ENCODE measurements at places on chromosomes 13 and 19.
A peak's percentile ranks its signal among the peaks of the same experiment; 100 is the strongest.

DNA sequence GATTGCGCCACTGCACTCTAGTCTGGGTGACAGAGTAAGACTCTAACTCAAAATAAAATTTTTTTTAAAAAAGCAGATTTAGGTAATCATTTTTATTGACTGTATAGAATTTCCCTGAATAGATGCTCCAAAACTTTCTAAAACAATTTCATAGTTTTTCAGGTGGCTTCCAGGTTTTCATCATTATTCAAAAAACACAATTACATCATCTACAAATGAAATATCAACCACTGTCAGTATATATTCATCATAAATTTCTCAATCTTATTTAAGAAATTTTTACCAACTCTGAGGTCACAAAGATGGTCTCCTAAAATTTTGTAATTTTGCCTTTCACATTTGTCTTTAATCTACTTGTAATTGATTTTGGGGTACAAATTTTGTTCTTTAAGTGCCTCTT is 48.1 kb downstream of the ZC3H13 start:
- H3K27ac ChIP-seq, result no peak overlapping the region
- no peaks in the 10 kb centered on the region for H3K4me1 ChIP-seq
- no peak overlapping the region for H3K4me3 ChIP-seq
- peaks cover 4% of the 10 kb centered on the region for H3K36me3 ChIP-seq
- no peak for DNase-seq
- H3K27me3 ChIP-seq, result no peaks in the 10 kb centered on the region

DNA sequence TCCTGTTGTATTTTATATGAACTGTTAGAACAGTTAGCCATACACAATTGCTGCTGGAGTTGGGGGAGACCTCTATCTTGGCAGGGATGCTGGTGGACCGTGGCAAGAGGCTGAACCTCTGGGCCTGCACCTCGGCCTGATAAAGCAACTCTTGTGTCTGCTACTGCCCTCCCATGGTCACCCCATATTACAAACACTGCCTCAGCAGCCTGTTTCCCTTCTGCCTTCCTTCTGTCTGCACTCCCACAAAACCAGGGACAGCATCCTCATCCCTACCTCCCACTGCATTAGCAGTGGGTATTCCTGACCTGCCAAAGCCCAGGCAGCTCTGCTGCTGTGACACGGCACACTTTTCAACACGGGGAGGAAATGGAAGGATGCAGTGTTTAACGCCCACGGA is 456.4 kb downstream of the FGF14 start:
- DNase-seq, result no peak
- no peak overlapping the region for H3K4me3 ChIP-seq
- no peak overlapping the region for H3K27ac ChIP-seq
- H3K27me3 ChIP-seq, result no peaks in the 10 kb centered on the region

DNA sequence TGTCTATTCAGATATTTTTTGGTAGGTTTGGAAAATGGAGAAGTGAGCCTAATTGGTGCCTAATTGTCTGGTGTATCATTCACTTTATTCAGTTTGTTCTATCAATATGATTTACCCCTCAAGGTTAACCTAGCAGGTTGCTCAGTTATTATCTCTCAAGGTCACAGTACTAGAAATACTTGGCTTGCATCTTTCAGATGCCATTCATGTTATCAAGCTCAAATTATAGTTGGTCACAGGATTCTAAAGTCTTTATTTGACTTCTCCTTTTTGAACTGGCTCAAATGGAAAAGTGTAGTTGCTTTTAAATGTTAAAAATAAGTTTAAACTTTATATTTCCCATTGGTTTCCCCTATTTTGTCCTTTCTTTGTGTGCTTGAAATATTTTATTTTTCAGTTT is 2.6 kb downstream of the KCNRG start:
- H3K4me3 ChIP-seq, result no peak overlapping the region
- H3K4me1 ChIP-seq, result no peaks in the 10 kb centered on the region
- DNase-seq, result no peak

DNA sequence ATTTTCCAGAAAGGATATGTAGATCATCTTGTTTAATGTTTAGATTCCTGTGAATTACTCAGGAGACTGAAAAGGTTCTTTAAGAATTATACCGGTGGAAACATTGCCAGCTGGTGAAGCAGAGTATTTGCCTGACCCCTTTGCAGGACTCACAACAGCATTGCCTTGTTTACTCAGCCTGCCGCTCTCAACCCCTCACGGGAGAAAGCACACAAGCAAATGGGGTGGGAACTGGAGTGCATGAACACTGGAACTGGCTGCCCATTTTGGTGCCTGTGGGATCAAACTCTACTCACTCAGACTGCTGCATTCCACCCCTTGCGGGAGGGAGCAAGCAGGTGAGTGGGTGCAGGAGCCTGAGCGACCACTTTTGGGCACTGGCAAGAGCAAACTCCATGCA is 804.7 kb upstream of the SLITRK1 start:
- no peak overlapping the region for H3K4me3 ChIP-seq
- H3K27me3 ChIP-seq, result no peaks in the 10 kb centered on the region
- no peaks in the 10 kb centered on the region for H3K4me1 ChIP-seq
- H3K36me3 ChIP-seq, result no peaks in the 10 kb centered on the region
- no peak overlapping the region for H3K27ac ChIP-seq

DNA sequence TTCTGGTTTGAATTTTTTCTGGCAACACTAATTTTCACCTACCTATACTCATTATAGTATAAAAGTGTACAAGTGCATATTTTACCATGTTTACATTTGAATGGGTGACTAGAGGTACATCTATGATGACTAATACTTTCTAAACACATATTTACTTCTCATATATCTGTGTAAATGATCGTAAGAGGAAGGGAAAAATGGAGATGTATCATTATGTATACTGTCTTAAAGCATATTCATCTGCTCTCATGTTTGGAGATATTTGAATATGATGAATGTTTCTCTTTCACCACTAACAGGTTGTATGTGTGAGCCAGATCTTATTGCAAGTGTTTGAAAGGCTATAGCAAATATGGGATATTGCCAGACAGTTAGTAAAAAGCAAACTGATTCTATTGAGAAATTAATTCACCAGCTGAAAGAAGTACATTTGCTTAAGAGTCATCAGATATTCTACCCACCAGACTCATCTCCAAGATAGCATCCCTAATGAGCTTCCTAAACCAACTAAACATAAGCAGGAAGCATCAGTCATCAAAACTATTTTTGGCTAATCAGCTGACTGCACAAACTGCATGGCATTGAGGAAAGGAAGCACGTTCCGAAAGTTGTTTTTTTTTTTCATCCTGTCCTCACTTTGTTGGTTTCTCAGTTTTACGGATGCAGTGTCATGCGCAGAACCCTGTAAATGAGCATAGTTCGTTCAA is 738.2 kb downstream of the GPC5 start:
- no peaks in the 10 kb centered on the region for H3K4me1 ChIP-seq
- no peaks in the 10 kb centered on the region for H3K36me3 ChIP-seq
- no peaks in the 10 kb centered on the region for H3K27me3 ChIP-seq
- H3K4me3 ChIP-seq, result no peak overlapping the region

DNA sequence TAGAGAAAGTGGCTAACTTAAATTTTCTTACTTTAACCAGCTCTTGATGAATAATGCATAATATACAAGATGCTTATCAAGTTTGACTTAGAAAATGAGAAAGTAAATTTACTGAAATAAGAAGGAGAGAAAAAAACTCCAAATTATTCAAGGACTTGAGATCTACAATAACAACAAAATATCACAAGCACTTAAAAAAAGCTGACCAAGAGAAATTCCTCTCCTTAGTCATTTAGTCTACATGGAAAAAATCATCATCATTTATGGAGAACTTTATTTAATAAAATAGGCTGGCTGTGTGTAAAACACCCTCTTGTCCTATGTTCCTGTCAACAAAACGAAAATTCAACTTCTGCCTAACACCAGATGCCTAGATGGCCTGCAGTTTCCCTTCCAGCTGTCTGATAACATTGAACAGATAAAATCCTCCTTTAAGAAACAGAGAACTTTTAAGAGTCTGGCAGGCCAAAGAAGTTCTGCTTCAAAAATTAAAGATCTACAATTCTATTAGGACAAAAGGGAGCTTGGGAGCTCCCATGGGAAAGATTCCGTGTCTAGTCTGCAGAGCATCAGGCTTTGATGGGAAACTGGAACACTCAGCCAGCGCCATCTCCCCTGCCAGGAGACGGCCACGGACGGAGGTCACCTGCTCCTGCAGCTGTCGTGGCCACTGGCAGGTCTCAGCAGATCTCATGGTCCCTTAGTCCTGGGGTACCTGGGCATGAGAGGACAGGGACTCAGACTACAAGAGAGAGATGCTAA is 37.9 kb upstream of the ATP11A start:
- DNase-seq, result no peak
- H3K36me3 ChIP-seq, result no peaks in the 10 kb centered on the region
- H3K4me3 ChIP-seq, result no peak overlapping the region
- peaks cover 10% of the 10 kb centered on the region for H3K4me1 ChIP-seq
- no peak overlapping the region for H3K27ac ChIP-seq

GRCh38 chr13:76449716-76450115 is 436.5 kb downstream of the KCTD12 start:
- no peak overlapping the region for H3K4me3 ChIP-seq
- H3K27ac ChIP-seq, result no peak overlapping the region
- H3K36me3 ChIP-seq, result no peaks in the 10 kb centered on the region
- DNase-seq, result no peak

DNA sequence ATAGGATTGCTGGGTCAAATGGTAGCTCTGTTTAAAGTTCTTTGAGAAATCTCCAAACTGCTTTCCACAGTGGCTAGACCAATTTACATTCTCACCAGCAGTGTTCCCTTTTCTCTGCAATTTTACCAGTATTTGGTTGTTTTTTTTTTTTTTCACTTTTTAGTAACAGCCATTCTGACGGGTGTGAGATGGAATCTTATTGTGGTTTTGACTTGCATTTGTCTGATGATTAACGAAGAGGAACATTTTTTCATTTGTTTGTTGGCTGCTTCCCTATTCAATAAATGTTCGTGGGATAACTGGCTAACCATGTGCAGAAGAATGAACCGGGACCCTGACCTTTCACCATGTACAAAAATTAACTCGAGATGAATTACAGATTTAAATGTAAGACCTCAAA is 31.2 kb downstream of the CYP4F2 start:
- H3K27ac ChIP-seq, result no peak overlapping the region
- H3K36me3 ChIP-seq, result no peaks in the 10 kb centered on the region
- H3K27me3 ChIP-seq, result no peaks in the 10 kb centered on the region
- no peak overlapping the region for H3K4me3 ChIP-seq
- peaks cover 4% of the 10 kb centered on the region for H3K4me1 ChIP-seq

DNA sequence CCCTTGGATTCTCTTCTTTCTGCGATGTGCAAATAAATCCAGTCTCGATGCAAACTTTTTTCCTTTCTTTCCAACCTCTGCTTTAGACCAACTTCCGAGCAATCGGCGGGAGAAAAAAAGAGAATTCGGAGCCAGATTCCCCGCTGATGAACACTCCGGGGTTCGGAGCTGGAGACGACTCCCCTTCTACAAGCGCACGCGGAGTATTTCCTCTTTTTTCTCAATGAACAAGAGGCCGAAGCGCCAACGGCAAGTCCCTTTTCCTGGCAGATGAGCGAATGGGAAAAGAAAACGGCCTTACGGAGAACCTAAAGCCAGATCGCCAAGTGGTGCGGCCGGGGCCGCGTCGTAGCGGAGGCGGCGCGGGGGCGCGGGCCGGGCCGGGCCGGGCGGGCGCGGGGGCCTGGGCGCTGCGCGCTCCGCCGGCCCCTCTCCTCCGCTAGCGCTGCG is 250 bp downstream of the SPRY2 start:
- peak overlapping the region; percentile 80 for H3K4me3 ChIP-seq
- peaks cover 7% of the 10 kb centered on the region for H3K36me3 ChIP-seq
- no peak for DNase-seq
- H3K4me1 ChIP-seq, result peaks cover 19% of the 10 kb centered on the region

GRCh38 chr13:42788601-42789000 is 7.2 kb downstream of the FAM216B start:
- no peaks in the 10 kb centered on the region for H3K4me1 ChIP-seq
- H3K36me3 ChIP-seq, result no peaks in the 10 kb centered on the region
- no peak overlapping the region for H3K4me3 ChIP-seq

Measured in keratinocyte (primary cell).